Activated CD8-positive, alpha-beta T cell treated with anti-CD3 and anti-CD28 coated beads for 36 hours (primary cell): ENCODE measurements at places on chromosomes 4 and X.

DNA sequence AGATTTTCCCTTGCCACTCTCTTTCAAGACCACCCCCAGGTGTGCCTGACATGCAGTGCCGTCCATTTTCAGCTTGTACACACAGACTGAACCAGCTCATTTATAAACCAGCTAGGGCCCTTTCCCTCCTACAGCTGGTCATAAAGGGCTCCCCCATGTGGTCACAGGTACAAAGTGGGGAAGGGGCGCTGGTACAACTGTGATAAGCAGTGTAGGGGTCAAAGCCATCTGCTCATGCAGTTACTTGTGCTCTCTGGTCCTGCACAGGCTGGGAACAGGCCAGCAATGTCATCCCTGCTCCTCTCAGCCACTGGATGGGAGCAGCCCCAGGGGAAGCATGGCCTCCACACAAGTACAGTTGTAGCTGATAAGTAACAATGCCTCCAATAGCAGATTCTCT lies 20.6 kb downstream of the GABRQ start:
- DNase-seq = no peak

DNA sequence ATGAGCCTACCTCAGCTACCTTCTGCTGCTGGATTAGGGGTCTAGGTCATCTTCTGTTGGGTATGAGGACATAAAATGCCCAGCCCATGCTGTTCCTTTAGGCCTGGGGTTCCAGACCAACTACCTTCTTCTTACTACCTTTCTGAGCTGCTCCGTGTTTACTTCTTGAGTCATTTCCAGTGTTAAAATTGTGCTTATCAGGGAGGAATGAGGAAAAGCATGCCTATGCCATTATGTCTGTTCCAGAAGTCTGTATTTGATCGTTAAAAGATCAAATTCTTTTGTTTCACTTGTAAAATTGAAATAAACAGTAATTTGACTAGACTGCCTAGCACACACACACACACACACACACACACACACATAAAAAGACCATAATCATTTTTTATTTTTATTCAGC lies 1912.7 kb upstream of the TENM3 start:
- DNase-seq = no peak

- DNase-seq = no peak
These were observed 285.1 kb upstream of the FMR1 start for GRCh38 chrX:147626605-147627004.

GRCh38 chr4:6802025-6802424 lies 19.5 kb downstream of the KIAA0232 start:
- no peak for DNase-seq

DNA sequence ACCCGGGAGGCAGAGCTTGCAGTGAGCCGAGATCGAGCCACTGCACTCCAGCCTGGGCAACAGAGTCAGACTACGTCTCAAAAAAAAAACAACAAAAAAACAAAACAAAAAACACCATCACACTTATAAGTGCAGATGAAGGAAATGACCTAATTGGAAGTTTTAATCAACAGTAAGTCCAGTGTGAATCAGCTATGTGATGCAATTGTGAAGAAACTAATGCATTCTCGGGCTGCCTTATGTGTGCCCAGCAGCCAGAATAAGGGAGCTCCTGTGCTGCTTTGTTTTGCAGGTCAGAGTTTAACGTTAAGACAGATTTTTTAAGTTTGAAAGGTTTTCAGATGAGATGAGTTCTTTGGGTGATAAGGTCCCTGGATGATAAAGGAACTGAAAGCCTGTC lies 10.8 kb downstream of the DAPP1 start:
- DNase-seq = no peak

- no peak for DNase-seq
These were observed 98.0 kb downstream of the AWAT2 start for GRCh38 chrX:69951753-69952152.

DNA sequence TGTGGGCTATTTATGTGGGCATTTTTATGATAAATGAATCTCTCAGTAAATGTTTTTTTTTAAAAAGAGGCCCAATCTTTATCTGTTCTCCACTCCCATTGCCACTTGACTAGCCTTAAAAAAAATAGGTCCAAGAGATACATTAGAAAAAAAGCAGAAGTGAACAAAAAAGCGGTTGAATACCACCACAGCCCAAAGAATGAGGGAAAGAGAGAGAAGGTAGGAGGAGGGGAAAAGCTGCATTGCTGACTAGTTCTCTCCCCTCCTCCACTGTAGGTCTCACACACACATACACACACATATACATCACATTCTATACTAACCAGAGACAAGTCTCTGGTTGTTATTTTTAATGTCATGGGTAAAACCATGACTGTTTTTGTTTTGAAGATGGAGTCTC lies 95.8 kb upstream of the IL13RA1 start:
- DNase-seq = no peak

- peak; percentile 25 for DNase-seq
These were observed 57.6 kb upstream of the PPP2R3B start for GRCh38 chrX:444305-444704.

DNA sequence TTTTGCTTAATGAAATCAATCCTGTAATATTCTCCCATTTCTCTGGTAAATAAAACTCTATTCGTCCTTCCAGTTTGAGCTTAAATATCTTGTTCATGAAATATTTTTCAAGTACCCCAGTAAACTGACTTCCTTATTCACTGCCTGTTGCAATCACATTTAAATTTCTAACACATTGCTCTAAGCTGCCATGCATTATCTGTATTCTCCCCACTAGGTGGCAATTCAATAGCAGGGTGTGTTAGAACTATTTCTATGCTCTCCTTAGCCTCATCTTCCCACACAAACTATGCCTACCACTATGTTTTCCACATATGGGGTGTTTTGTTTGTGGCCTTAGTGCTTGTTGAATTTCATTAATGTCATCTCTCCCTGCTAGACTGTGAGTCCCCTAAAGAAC lies 377.1 kb upstream of the HS3ST1 start:
- no peak for DNase-seq

DNA sequence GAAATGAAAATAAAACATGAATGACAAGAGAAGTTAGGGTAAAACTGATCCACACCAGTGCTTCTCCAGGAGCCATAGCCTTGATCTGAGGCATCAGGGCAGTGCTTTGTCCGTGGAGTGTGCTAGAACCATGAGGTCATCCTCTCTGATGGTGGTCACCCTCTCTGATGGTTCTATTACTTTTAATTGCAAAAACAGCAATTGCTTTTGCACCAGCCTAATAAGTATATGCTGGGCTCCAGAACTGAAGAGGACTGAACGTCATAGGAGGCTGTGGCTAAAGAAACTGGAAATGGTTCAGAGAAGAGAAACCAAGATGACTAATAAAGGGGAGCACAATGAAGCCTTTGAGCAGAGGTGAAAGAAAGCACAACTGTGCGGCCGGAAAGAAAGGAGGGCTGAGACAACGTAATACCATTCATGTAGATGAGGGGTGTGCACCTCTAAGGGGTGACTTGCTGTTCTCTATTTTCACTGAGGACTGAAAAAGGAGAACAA lies 17.0 kb upstream of the TMEM154 start:
- DNase-seq = peak; percentile 72

GRCh38 chrX:147736045-147736444 lies 175.7 kb upstream of the FMR1 start:
- DNase-seq = no peak

DNA sequence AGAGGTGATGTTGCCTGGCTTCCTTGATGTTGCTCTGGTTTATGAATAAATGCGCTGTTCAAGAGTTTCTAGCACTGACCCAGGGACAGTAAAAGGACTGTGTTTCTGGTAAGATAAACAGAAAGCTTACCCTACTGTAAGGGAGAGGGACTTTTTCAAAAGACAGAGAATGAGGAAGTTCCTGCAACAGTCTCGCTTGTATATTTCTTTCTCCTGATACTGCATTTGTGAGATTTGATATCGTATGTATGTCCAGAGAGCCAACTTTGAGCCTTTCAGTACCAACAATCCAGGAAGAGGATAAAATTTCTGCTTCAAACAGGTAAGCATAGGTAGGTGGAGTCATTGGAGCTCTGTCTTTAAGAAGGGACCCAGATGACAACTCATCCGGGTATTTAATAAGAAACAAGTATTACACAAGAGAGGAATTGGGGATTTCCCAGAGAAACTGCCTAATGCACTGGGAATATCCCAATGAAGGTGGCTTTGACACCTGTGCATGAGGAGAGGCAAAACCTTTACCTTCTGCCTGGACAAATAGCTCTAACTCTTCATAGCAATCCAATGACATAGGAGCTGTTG lies 773 bp downstream of the DAPP1 start:
- DNase-seq = no peak

DNA sequence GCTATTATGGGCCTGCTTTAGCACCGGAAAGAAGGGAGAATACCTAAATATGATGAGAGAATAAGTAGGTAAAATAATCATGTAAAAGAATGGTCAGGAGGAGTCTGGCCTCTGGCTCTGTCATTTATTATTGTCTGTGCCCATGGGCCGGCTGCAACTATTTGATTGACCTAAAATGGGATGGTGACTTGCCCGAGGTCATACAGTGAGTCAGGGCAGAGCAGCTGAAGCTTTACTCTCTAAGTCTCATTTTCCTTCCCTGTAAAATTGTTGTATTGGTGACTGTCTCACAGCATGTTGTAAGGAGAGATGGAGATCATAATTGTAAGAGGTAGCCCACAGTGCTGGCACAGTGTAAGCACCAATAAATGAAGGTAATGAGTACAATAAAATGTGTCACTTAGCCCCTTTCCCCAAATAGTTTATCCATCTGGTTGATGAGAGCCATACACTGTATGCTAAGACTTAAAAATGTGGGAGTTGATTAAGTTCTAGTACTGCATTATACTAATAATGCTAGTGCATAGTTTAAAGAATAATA lies 39.6 kb downstream of the RUFY3 start:
- no peak for DNase-seq

DNA sequence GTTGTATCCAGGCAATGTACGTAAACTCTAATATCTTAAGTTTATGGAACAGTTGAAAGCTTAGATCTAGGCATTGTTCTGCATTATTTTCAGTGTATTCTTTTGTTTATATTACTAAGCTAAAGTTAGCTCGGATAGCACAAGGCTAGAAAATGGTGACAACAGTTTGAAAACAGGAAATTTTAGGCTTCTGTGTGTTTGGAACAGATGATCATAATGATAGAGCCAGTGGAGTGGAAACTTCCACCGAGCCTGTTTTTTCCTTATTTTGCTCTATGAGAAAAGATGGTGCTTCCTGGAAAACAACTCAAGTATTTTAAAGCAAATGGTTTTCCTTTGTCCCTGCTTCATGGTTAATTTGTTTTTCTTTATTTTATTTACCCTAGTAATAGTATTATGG lies 70.8 kb downstream of the GAB1 start:
- no peak for DNase-seq

GRCh38 chrX:9182041-9182440 lies 148.1 kb upstream of the FAM9B start:
- DNase-seq = no peak

DNA sequence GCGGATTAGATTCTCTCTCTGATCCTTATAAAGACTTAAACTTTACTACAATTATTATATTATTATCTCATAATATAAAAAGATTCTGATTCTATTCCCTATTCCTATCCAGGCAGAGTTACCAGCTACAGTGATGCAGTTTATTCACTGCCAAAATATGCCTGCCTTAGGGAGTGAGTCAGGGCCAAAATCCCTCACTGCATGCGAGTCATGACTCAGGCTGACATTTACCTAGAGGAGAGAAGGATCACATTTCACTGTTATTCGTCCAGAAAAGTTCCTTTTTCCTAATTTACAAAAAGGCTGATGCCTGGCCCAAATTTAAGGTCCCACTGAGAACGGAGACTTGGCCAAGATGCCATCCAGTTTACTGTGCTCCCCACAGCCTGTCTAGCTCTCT lies 168.5 kb upstream of the LDB2 start:
- DNase-seq = no peak

- DNase-seq = peak; percentile 51
These were observed at the start of gene AADAT for GRCh38 chr4:170089668-170090351. Gene AADAT, minus strand, starts transcription at chr4:170089956. Its CDS starts 266 bp downstream, at chr4:170089690.

GRCh38 chr4:127629371-127629770 lies 3.4 kb upstream of the INTU start:
- DNase-seq = no peak

DNA sequence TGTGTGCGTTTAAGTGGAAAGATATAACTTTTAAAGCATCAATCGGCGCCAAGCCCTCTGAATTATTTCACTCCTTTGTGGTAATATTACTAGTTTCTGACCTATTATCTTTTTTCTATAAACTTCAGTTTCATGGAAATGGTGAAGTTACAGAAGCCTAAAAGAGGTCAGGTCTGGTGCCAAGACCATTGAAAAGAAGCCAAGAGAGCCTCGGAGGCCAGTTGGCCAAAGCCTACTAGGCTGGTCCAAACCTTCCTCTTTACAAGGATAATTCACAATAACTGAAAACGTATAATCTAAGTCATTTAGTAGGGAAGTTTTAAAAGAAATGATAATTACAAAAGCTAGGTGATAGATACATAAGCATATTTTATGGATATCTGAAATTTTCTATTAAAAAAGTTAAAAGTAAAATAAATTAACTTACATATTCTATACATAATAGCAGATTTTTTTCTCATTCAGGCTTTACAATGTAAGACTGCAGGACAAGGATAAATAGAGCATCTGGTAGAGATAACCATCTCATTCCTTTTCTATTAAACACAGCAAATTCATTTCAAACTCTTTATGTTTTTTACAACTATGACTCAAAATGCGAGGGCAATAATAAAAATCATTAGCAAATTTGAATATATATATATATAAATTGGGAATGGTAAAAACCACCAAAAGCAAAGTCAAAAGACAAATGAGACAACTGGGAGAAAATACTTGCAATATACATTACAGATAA lies 49.2 kb downstream of the WDFY3 start:
- no peak for DNase-seq

GRCh38 chr4:152063621-152064240 lies 302.9 kb upstream of the GATB start:
- DNase-seq = peak; percentile 28

- no peak for DNase-seq
These were observed 38.8 kb downstream of the RAB40A start for GRCh38 chrX:103480526-103480925.

DNA sequence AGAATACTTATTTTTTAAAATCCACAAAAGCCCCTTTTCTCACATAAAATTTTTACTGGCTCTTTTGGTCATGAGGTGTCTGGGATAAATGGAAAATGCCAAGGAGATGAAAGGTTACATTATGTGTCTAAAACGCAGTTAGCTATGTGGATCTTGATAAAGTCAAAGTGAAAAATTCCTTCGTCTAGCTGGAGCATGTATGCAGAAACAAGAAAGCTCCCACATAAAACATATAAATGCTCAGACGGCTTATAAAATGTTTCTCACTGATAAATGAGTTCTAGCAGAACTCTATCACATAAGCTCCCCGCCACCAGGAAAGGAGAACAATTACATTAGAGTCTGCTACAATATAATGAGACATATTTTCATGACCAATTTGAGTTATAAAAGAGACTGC lies 83.8 kb downstream of the TBC1D9 start:
- DNase-seq = no peak

- no peak for DNase-seq
These were observed 182.2 kb upstream of the TEX13C start for GRCh38 chrX:125137521-125137920.

GRCh38 chr4:158395889-158396288 lies 125.8 kb upstream of the RXFP1 start:
- DNase-seq = no peak

- DNase-seq = no peak
These were observed 8.9 kb upstream of the DCK start for GRCh38 chr4:70984589-70984988.
